ENCODE measurements at places on chromosomes 7 and 10.

- no peak for DNase-seq
Observed at GRCh38 chr7:64869121-64869725, 33.9 kb upstream of the ZNF273 start.

DNA sequence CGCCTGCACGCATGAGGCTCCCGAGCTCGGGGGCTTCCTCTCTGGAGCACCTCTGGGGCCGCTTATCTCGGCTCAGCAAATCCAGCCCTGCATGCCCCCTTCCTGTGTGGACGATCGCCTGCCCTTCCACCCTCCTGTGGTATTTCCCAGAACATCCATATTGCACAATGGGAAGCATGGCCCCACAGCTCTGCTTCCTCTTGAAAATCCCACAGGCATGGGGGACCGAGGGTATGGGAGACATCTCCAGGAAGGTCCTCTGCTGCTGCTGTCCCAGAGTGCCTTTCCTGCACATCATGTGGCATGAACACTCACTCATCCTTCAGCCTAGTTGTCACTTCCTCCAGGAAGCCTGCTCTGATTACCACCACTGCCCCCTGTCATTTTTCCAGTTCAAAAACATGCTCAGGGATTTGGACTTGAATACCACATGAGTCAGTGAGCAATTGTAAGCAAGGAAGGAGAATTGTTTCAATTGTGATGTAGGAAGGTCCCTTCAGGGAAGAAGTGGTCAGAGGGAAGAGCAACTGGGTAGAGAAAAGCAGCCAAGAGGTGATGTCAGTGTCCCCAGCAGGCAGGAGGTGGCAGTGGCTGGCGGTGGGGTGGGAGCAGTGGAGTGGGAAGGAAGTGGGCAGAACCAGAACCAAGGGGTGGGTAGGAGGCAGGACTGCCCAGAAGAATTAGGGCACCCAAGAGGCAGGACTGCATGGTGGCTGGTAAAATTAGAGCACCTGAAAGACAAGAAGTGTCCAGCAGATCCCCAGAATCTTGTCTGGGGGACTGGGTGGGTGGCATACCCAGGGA, 67.5 kb upstream of the ZMIZ1 start:
- no peak for DNase-seq

DNA sequence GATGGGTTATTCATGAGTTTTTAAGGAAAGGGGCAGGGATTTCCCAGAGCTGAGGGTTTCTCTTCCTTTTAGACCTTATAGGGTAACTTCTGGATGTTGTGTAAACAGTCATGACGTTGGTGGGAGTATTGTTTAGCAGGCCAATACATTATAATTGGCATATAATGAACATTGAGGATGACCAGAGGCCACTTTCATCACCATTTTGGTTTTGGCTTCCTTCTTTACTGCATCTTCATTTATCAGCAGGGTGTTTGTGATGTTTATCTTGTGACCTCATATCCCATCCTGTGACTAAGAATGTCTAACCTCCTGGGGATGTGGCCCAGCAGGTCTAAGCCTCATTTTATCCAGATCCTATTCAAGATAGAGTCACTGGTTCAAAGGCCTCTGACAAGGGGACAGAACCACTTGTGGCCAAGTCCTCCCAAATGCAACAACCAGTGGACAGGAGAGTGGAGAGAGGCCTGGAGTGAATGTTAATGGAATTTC, 77.3 kb upstream of the RPA3 start:
- DNase-seq, result no peak

DNA sequence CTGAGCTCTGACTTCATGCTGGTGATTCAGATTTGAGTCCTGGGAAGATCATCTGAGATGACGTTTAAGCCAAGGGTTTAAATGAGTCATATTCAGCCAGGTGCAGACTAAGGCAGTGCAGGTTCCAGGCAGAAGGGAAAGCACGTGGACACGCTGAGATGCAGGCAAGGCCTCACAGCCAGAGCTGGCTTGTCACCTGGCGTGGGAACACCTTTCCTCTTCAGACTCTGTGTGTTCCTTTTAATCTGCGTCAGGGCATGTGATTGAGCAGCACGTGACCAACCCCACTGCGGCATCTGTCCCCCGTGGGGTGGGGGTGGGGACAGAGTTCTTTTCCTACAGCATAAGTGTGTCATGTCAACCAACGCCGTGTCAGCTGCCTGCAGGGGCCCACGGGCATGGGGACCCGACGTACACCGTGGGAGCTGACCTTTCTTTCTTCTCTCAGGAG, 10.7 kb upstream of the IDI2 start:
- peak; percentile 96 for DNase-seq

- no peak for DNase-seq
Observed at GRCh38 chr7:41219276-41219675, 483.6 kb downstream of the INHBA start.

- no peak for DNase-seq
Observed at GRCh38 chr7:22356701-22357310, at the start of gene RAPGEF5. Gene RAPGEF5, minus strand, starts transcription at chr7:22357154. Its CDS starts 94 bp downstream, at chr7:22357060.

GRCh38 chr10:80453842-80454512, at the start of gene TSPAN14:
Gene TSPAN14, plus strand, starts transcription at chr10:80454310. Its CDS starts 34,924 bp downstream, at chr10:80489234.
- no peak for DNase-seq

- DNase-seq, result no peak
Observed at GRCh38 chr10:100184840-100185239, 989 bp downstream of the ERLIN1 start.

GRCh38 chr10:86411281-86411841, 44.8 kb upstream of the GRID1 start:
- no peak for DNase-seq

GRCh38 chr7:131281266-131282048, 46.2 kb upstream of the MKLN1 start:
- DNase-seq, result no peak

- no peak for DNase-seq
Observed at GRCh38 chr7:156167987-156168386, 355.7 kb upstream of the SHH start.

GRCh38 chr10:23065181-23065948, 30.0 kb upstream of the MSRB2 start:
- peak; percentile 59 for DNase-seq

- DNase-seq, result peak; percentile 33
Observed at GRCh38 chr7:80533287-80533686, 21.4 kb upstream of the GNAT3 start.

- no peak for DNase-seq
Observed at GRCh38 chr7:54189330-54189729, 352.8 kb upstream of the VSTM2A start.

DNA sequence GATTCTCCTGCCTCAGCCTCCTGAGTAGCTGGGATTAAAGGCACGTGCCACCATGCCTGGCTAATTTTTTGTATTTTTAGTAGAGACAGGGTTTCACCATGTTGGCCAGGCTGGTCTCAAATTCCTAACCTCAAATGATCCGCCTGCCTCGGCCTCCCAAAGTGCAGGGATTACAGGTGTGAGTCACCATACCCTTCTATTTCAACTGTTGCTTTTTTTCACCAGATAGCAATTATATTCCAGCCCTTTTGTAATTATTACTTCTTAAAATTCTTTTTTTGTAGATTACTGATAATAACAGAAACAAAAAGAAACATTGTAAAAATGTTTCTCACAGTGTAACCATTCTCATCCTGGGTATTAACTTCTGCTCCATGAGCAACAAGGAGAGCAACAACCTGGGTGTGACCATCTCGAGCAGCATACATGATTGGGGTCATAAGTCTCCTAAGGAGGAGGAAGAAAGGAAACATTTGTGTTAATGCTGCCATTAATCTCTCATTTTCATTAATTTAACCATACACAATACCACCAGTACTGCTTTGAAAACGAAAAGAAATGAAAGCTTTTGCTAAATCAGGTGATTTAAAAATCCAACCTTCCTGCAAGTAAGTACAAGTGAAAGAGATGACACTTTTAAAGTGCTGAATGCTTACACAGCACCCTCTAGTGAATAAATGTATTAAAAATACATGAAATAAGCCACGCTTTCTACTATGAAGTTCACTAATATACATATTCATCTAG, 41.8 kb downstream of the ASZ1 start:
- DNase-seq, result no peak

DNA sequence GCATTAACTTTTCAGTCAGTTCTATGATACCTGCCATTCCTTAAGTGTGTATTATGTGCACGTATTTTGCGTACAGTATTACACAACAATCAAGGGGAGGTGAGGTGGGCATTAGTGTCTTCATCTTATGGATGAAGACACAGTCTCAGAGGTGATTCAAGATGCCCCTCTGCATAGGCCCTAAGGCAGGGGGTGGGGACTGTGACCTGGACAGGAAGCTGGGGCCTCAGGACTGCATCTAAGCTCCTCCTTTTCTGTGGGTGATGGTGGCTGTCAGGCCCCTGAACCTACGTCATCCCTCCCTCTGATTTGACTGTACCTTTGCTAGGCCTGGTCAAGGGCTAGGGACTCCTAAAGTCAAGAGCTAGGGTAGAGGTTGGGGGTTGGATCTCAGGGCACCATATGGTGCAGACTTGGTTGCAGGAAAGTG, 38.9 kb downstream of the HK1 start:
- no peak for DNase-seq
